ENCODE measurements at places on chromosomes 6 and 20. TPM values are rescaled to one million over a fixed set of nuclear protein-coding genes. Genes with fewer than 3 reads are reported as not detected.

GRCh38 chr20:31764641-31765305, 25.7 kb downstream of the TPX2 start:
- no peak overlapping the region for H3K4me3 ChIP-seq
- H3K27ac ChIP-seq = no peak overlapping the region
- DNase-seq = no peak
- no peaks in the 10 kb centered on the region for H3K27me3 ChIP-seq

- H3K36me3 ChIP-seq = peaks cover 61% of the 10 kb centered on the region
- H3K4me3 ChIP-seq = no peak overlapping the region
- H3K27me3 ChIP-seq = no peaks in the 10 kb centered on the region
- H3K27ac ChIP-seq = no peak overlapping the region
Observed at GRCh38 chr6:31949926-31950548, 4.1 kb downstream of the CFB start.

GRCh38 chr6:90127595-90127994, 169.0 kb downstream of the BACH2 start:
- DNase-seq = no peak
- H3K27me3 ChIP-seq = no peaks in the 10 kb centered on the region
- H3K36me3 ChIP-seq = no peaks in the 10 kb centered on the region
- H3K4me1 ChIP-seq = peaks cover 8% of the 10 kb centered on the region
- H3K27ac ChIP-seq = no peak overlapping the region

DNA sequence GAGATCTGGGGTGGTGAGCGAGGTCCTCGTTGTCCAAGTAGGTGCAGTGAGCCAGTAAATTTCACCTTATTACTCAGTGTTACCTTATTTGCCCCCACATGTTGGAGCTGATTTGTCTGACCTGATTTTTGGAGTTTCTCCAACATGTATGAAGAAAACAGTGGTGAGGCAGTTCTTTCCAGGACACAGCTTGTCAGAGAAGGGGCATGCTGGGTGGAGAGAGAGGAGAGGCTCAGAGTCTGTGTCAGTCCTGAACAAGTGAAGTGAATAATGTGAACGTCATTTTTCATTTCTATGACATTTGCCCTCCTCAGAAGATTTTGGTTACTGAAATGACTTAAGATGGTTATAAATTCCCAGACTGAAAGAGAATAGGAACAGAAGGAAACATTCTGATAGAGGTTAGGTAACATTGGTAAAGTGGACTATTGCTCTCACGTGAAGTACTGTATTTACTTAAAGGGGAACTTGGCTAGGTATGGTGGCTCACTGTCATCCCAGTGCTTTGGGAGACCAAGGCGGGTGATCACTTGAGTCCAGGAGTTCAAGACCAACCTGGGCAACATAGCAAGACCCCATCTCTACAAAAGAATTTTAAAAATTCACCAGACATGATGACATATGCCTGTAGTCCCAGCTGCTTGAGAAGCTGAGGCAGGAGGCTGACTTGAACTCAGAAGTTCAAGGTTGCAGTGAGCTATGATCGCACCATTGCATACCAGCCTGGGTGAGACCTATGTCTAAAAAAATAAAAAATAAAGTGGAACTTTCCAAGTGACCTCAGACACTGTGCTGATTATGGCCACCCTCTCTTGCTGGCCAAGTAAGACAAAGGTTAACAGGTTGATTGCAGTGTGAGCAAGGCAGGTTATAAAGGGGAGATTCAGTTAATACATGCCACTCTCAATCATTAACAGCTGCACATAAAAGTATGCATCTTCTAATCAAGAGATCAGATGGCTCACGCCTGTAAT, 184.3 kb downstream of the EDN1 start:
- no peak overlapping the region for H3K27ac ChIP-seq
- no peak for DNase-seq
- no peaks in the 10 kb centered on the region for H3K36me3 ChIP-seq
- no peaks in the 10 kb centered on the region for H3K27me3 ChIP-seq

GRCh38 chr6:89509777-89510281, 76.9 kb downstream of the ANKRD6 start:
- H3K4me3 ChIP-seq = no peak overlapping the region
- no peaks in the 10 kb centered on the region for H3K36me3 ChIP-seq
- H3K27me3 ChIP-seq = no peaks in the 10 kb centered on the region
- no peak for DNase-seq
- peaks cover 35% of the 10 kb centered on the region for H3K4me1 ChIP-seq

DNA sequence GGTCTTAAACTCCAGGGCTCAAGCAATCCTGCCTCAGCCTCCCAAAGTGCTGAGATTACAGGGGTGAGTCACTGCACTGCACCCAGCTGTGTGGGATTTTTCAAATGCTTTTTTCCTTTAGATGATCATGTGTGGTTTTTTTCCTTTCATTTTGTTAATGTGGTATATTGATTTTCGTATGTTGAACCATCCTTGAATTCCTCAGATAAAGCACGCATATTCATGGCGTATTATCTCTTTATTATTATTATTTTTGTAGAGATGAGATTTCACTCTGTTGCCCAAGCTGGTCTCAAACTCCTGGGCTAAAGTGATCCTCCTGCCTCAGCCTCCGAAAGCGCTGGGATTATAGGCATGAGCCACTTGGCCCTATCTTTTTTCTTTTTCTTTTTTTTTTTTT, 7.0 kb downstream of the ZGPAT start:
- DNase-seq = no peak
- peaks cover 2% of the 10 kb centered on the region for H3K4me1 ChIP-seq
- H3K36me3 ChIP-seq = peaks cover 69% of the 10 kb centered on the region
- H3K27ac ChIP-seq = no peak overlapping the region

GRCh38 chr6:13492357-13492756, 5.0 kb upstream of the GFOD1 start:
- H3K27me3 ChIP-seq = no peaks in the 10 kb centered on the region
- H3K36me3 ChIP-seq = no peaks in the 10 kb centered on the region
- H3K27ac ChIP-seq = no peak overlapping the region
- peaks cover 17% of the 10 kb centered on the region for H3K4me1 ChIP-seq
- H3K4me3 ChIP-seq = no peak overlapping the region

GRCh38 chr6:41464481-41464880, 81.7 kb upstream of the FOXP4 start:
- no peak for DNase-seq
- no peak overlapping the region for H3K27ac ChIP-seq

- no peaks in the 10 kb centered on the region for H3K4me1 ChIP-seq
- DNase-seq = no peak
- no peaks in the 10 kb centered on the region for H3K36me3 ChIP-seq
- no peak overlapping the region for H3K27ac ChIP-seq
- no peaks in the 10 kb centered on the region for H3K27me3 ChIP-seq
Observed at GRCh38 chr6:153767127-153767526, 271.9 kb upstream of the OPRM1 start.

DNA sequence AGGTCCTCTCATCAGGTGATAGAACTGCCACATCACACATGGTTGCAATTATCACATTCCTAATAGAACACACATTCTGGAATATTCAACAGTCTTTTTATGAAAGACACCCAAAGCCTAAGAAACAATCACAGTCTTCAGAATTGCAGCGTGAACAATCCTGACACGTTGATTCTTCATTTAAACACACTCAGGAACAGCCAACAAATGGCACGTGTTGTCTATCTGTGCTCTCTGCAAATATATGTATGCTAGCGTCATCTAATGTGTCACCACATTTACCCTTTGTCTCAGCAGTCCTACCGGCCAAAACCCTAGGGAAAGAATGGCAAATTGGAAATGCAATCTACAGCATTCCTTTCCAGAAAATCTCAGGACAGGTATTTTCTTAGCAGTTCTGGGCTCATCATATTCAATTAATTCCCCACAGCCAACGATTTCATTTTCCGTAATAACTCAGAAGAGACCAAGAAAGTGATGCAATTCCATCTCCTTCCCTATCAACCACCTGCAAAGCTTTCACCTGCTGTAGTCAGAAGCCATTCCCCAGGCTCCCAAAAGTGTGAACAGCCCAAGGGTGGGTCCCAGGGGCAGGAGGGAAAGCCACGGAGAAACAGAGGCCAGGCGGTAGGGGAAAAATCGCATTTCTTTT, 280.3 kb upstream of the JARID2 start:
- no peak for DNase-seq
- H3K4me3 ChIP-seq = no peak overlapping the region
- no peak overlapping the region for H3K27ac ChIP-seq
- H3K4me1 ChIP-seq = no peaks in the 10 kb centered on the region

- no peak overlapping the region for H3K27ac ChIP-seq
- no peak overlapping the region for H3K4me3 ChIP-seq
- no peaks in the 10 kb centered on the region for H3K36me3 ChIP-seq
- no peak for DNase-seq
- no peaks in the 10 kb centered on the region for H3K27me3 ChIP-seq
Observed at GRCh38 chr6:139251045-139251690, 40.6 kb downstream of the TXLNB start.

Gene CRISP3
- 2.5 TPM for total RNA-seq

Gene NOX3
- not detected for total RNA-seq

Gene ABCC10
- total RNA-seq = 34.4 TPM
